Stimulated activated CD8-positive, alpha-beta memory T cell treated with anti-CD3 and anti-CD28 coated beads, Interleukin-4, amount 100 ng/mL, for 24 hours (primary cell): ENCODE measurements at places on chromosomes 13 and 19.

DNA sequence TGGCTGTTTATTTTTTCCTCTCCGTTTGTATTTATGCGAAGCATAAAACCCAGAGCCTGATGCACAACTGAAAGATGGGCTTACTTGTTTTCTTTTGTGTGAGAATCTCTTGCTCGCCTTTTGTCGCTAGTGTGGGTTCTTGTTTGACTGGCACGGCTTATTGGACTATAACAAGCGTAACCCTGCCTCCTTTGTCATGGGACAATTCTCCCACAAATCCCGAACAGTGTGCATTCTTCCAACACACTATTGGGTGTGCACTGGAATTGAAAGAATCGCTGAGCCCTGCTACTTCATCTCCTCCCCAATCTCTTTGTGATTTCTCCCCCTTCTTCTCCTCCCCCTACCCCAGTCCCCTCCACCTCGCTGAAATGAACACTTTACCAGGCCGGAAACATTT lies 110.8 kb downstream of the ZIC5 start:
- DNase-seq: no peak

DNA sequence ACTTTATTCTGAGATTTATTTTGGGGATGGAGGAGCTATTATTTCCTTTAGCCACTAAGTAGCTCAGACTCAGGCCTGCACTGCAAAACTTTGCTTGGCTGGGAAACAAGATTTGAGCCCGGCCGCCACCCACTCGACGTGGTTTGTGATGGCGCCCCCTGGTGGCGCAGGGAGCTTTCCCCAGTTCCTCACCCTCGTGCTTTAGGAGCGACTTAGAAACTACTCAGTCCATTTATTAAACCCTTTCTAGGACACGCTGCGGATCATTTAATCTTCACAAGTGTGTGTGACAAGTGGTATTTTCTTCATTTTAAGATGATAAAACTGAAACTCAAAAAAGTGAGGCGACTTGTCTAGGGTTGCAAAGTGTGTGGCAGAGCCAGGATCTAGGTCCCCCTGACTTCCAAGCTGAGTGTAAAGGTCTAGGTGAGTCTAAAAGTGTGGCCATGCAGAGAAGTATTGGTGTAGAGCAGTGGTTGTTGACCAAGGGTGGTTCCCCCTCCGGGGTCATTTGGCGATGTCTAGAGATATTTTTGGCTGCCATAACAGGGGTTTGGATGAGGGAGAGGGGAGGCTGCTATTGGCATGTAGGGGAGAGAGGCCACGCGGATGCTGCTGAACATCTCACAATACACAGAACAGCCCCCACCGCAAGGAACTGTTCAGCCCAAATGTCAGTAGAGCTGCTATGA lies 2.2 kb downstream of the CXCL17 start:
- peak; percentile 67 for DNase-seq

DNA sequence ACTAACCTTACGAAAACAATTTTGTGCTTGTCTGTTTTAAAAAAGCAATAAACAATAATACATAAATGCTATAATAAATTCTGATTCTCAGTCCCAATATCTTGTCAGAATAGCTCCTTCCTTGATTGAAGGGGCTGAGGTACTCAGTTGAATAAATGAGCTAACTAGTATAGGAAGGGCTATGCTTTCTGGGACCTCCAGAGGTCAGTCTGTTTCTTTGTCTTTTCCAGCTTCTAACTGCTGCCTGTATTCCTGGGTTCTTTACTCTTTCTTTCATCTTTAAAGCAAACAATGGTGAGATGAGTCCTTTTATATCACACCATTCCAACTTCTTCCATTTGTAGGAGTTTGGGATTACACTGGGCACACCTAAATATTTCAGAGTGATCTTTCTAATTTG lies 1297.0 kb upstream of the ATXN8OS start:
- DNase-seq: no peak

DNA sequence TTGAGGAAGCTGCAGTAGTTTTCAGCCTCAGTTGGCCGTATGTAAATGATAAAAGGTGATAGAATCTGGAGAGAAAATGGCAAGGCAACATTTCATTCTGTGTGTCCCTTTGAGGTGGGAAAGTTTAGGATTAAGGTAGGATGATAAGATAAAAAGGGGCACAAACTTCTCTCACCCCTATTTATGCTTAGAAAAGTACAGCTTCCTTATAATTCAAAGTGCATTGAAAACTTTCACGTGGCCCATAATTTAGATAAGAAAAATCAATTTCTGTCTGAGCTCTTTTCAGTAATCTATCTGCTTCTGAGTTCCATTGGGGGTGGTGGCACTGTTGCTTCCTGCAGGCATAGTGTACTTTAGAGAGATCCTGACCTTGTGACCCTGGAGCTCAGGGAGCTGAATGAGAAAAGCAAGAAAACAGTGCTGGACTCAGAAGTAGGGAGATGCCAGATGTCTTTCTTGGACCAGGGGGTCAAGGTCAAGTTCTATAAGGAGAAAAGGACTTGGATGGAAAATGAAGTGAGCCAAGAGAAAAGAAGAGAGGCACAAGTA lies 187.3 kb downstream of the NDFIP2 start:
- no peak for DNase-seq

DNA sequence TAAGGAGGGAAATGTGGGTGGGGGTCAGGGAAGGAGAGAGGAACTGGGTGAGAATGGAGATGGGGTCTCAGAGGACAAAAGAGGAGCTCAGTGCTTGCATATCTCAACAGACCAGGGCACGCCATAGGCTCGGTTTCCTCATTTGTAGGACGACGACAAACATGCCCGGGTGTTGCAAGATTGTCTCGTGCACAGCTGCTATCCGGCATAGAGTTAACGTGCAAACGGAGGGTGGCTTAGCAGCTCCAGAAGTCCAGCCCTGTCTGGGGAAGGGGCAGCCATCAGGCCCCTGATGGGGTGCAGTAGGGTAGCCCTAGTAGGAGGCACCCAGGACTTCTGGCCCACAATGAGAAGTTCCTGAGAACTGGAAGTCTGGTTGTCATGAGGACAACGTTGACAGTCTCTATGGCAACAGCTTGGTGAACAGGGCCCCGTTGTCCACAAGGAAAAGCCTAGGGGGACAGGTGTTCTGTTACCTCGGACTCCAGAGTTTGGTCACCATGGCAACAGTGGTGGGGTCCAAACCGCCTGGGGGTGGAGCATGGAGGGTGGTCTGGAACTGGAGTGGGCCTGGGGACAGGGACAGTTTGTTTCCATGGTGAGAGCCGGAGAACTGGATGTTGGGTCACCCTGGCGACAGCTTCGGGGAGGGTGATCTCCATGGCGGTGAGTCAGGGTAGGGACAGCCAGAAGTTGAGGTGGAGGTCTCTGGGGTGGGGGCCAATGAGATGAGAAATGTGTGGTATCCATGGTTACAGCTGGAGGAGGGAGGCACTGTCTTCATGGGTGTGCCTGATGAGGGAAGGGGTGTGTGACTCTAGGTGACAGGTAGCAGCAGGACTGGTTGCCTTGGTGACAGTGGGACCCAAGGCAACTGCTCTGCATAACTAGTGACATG lies 16.8 kb downstream of the TM6SF2 start:
- no peak for DNase-seq

- DNase-seq: no peak
Observed at GRCh38 chr13:113625965-113626721, 31.9 kb downstream of the ATP4B start.

DNA sequence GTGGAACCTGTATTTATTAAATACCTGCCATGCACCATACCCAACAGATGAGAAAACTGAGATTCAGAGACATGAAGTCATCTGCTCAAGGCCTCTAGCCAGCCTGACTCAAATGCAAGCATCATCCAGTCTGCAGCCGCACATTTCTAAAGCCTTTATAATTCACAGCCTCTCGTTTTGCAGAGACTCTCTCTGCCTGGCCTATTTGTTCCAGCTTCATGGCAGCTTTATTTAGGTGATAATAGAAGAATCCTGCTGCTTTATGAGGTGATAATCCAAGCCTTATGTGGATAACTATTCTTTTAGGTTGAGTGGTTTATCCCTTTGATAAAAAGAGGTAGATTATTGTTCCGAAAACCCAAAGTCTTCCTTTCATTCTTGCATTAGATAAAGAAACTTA lies 58.4 kb downstream of the OXGR1 start:
- DNase-seq: no peak

DNA sequence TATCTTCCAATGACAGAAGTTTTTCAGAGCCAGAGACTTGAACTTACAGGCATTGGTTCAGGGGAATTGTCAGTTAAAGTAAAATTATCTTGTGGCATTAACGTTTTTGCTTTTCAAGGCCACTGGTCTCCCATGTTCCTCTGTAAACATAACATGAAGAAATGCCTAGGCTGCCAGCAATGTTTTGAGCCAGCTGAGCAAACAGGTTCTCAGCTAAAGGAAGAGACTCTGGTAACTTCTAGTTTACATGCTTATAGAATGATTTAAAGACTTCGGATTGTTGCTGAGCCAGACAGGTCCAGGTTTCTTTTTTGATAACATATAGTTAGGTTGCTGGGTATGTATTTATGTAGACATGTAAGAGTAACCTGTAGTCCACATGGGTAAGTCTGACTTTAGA lies 35.7 kb downstream of the ZNF493 start:
- no peak for DNase-seq

GRCh38 chr19:42794765-42795164 lies 29.3 kb upstream of the PSG8 start:
- DNase-seq: no peak

- no peak for DNase-seq
Observed at GRCh38 chr13:24267274-24267673, 42.1 kb upstream of the C1QTNF9 start.

GRCh38 chr13:95301968-95302393 lies 730 bp upstream of the ABCC4 start:
- no peak for DNase-seq

- no peak for DNase-seq
Observed at GRCh38 chr19:13554506-13555240, 48.4 kb upstream of the CACNA1A start.

DNA sequence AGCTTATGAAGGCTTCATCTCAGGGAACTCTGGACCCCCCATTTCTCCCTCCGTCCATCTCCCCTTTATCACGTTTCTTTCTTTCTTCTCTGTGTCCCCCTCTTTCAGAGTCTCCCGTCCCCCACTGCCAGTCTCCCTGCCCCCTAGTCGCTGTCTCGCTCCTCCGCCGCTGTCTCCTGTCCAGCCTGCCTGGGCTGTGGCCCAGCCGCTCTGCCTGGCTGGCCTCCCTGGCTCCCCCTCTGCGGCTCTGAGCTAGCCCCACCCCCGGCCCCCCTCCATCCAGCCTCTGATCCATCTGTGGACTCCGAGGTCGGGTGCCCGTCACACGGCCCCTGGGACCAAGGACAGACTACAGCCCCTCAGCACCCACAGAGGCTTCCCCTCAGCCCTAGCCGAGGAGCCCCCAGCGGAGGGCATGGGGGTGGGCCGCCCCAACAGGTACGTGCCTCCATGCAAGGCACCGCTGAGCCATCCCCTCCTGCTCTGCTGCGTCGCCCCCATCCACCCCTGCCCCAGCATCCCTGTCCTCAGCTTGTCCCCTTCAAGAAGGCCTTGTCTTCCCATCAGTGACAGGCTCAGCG lies 1.1 kb upstream of the KCNJ14 start:
- no peak for DNase-seq

GRCh38 chr13:31749929-31750328 lies 10.6 kb downstream of the RXFP2 start:
- DNase-seq: no peak

DNA sequence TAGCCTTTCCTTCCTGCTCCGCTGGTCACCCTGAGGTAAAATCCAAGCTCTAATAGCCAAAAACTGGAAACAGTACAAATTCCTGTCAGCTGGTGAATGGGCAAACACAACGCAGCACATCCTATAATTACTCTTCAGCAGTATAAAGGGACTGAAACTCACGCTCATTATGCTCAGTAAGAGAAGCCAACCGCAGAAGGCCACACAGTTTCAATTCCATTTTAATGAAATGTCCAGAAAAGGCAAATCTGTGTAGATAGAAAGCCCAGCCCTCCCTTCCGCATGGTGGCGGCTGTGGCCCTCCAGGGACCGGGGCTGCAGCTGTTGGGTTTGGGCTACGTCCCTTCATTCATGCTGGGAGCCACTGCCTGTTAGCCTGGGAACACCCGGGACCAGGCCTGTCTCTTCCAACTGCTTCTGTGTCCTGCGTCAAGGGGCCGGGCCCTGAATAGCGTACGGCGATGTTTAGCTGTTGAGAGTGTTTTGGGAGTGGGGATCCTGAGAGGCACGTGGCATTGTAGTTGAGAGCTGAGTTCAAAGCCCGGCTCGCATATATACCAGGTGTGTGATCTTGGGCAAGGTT lies 23.5 kb downstream of the NKPD1 start:
- no peak for DNase-seq

GRCh38 chr13:103156346-103156998 lies 90.3 kb upstream of the SLC10A2 start:
- no peak for DNase-seq

DNA sequence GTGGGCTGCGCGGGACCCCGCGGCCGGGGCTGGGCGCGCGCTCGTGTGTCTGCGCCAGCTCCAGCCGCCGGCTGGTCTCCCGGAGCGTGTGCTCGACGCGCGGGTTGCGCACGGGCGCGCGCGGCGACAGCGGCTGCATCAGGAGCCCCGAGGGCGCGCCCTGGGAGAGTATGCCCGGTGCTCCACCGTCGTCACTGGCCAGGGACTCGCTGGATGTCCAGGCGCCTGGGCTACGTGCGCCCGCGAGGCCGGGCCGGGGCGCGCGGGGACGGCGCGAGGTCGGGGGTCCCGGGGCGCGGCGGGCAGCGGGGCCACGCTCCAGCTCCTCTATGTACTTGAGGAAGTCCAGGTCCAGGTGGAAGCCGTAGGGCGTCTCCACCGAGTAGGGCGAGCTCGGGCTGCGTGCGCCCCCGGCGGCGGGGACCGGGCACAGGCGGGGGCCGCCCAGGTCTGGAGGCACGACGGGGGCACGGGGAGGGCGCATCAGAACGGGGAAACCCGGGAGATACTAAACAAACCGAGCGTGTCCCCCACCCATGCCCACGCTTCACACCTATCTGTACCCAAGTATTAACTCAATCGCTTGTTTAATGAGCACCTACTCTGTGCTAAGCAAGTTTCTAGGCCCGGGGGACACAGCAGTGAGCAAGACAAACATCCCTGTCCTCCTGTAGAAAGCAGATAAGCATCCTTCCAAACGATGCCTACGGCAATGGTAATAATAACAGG lies 7.6 kb downstream of the KANK3 start:
- no peak for DNase-seq

DNA sequence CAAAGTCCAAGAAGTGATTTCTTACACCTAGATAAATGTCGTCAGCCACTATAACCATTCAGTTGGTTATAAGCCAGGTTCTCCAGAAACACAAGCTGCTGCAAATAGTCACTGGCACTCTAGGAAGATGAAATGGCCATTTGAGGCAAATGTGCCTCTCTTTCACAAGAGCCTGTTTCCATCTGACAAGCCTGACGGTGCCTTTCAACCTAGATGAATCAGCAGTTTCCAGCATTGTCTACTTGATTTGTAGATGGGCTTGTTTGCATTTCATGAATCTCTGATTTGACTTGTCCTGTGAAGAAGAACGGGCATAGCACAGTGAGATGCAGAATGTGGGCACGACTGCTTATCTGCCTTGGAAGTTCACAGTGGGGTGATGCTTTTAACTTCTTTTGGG lies 327.2 kb downstream of the LMO7 start:
- no peak for DNase-seq

DNA sequence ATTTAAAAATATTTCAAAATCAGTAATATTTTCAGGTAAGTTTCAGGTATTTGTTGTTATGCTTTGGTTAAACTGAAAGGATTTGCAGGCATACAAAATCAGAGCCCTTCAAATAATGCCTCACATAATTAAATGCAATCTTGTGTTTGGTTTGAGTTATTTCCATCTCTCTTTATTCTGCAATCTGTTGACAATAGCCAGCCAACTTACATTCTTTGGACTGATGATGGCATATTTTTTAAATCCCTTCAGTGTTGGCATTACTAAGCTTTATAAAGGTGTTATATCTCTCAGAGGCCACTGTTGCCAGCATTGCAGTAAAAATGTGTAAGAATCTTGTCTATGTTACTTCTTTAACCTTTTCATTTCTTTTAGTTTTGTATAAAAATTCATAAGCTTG lies 257.2 kb upstream of the RFC3 start:
- DNase-seq: no peak
